ENCODE measurements at places on chromosomes 12 and 14.

DNA sequence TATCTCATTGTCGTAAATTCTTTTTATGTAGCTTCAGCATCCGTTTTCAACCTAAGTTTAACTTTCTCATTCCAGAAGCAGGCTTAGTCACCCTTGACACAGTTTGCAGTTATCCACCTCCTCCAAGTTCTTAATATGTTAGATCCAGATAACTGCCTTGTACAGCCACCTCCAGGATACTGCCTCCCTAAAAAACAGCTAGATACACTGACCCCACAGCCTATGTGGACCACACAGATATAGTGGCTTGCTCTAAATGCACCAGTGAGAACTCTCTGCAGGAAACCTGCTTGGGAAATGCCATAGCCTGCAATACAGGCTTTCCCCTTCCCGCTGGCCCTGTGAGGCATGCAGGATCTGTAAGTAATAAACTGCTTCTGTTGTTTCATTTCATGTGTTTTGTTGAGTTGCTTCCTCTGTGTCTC is 11.1 kb upstream of the RTL1 start:
- no peak for DNase-seq

GRCh38 chr12:127963933-127964332 is 303.0 kb upstream of the TMEM132C start:
- no peak for DNase-seq

DNA sequence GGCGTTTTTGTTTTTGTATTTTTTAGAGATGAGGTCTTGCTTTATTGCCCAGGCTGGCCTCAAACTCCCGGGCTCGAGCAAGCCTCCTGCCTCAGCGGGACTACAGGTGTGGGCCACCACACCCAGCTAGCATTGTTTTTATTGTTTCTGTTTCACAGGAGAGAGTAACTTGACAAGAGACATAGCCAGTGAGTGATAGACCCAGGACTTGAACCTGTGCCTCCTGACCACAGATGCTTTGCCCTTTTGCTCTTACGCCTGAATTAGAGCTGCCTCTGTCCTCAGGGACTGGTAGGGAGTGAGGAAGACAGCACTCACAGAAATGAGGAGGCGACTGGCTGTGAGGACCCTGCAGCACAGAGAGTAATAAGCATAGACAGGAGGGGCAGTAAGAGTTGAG is 2.3 kb downstream of the EVL start:
- no peak for DNase-seq

DNA sequence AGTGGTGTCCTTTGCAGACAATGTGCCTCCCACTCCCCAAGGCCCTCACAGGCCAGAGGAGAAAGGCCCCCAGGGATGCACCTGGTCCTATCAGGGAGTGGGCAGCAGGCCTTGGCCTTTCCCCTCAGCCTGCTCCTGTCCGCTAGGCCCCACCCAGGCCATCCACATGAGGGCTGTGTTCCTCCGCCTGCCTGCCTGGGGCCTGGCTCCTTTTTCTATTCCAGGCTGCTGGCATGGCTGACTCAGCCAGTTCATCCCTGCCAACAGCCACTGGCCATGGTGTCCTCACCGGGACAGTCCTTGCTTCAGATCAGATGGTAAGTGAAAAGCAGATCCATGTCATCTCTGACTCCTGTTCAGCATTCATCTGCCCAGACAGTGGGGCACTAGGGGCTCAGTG is 13.4 kb downstream of the ISM2 start:
- DNase-seq = no peak

GRCh38 chr14:94638339-94638738 is 26.1 kb downstream of the SERPINA3 start:
- no peak for DNase-seq

- DNase-seq = no peak
Observed at GRCh38 chr12:57793920-57794319, 11.3 kb downstream of the TSFM start.

GRCh38 chr12:132456944-132457495 is 32.9 kb upstream of the FBRSL1 start:
- no peak for DNase-seq
